Mucosa of gallbladder (tissue), 1 donor: ENCODE measurements at places on chromosomes 6 and 20. TPM values are rescaled to one million over a fixed set of nuclear protein-coding genes. Genes with fewer than 3 reads are reported as not detected.

GRCh38 chr6:132130626-132131298, 179.6 kb upstream of the CCN2 start:
- peak; percentile 23 for DNase-seq

The SLC22A16 gene
- not detected for total RNA-seq

The ILRUN gene
- 89.5 TPM for total RNA-seq

DNA sequence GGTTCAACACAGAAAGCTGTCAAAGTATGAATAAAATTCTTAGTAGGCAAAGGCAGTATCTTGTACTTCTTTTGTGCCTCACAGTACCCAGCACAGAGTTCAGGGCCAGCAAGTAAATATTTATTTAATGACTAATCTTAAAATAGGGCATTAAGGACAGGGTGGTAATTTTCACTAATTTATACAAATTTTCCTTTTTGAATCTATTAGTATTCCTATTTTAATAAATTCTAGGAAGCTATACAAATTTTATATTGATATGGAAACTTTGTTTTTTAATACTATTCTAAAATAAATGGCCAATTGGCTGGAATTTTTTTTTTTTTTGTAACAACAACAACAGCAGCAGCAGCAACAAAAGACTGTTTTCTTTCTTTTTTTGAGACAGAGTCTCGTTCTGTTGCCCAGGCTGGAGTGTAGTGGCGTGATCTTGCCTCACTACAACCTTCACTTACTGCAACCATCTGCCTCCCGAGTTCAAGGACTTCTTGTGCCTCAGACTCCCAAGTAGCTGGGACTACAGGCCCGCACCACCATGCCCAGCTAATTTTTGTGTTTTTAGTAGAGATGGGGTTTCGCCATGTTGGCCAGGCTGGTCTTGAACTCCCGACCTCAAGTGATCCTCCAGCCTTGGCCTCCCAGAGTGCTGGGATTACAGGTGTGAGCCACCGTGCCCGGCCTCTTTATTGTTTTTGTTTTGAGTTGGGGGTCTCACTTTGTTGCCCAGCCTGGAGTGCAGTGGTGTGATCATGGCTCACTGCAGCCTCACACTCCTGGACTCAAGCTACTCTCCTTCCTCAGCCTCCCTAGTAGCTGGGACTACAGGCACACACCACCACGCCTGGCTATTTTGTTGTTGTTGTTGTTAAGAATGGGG, 85.2 kb downstream of the FKBP5 start:
- no peak for DNase-seq

- DNase-seq, result no peak
Observed at GRCh38 chr6:161414180-161414579, 140.3 kb upstream of the AGPAT4 start.

DNA sequence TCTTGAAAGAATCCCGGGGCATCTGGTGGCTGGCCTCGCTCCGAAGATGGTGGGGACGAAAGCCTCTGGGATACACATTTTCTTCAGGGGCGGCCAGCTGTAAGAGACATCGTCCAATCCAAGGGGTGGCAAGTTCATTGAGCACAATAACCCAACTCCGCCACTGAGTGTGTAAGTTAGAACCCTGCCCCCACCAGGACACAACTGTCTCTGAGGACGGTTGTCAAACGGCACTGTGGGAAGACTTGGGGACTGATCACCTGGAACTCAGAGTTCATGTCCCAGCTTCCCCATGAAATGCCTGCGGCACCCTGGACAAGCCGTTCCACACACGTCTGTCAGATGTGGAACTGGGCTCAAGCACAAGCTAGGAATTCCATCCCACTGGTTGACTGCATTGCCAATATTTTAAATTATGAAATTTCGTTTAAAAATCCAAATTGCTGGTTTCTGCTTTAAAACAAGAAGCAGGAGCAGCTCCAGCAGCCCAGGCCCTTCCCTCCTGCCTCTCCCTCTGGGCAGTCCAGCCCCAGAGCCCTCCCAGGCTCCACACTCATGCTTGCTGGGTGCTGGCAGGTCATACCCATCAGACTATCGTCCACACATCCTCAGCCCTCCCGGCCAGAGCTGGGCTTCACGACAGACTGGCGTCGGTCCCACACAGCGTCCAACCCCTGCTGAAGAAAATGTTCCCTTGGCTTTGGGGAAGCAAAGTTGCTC, 80.9 kb upstream of the AFDN start:
- no peak for DNase-seq

The GRM1 gene
- not detected for total RNA-seq

- no peak for DNase-seq
Observed at GRCh38 chr6:38797391-38797790, 82.3 kb downstream of the DNAH8 start.

GRCh38 chr6:113004470-113005270, 657.5 kb downstream of the RFPL4B start:
- no peak for DNase-seq

DNA sequence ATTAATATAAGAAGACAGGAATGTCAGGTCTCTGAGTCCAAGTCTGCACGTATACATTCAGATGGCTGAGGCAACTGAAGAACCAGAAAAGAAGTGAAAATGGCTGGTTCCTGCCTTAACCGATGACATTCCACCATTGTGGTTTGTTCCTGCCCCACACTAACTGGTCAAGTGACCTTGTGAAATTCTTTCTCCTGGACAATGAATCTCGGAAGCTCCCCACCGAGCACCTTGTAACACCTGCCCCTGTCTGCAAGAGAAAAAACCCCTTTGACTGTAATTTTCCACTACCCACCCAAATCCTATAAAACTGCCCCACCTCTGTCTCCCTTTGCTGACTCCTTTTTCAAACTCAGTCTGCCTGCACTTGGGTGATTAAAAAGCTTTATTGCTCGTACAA, 140.4 kb downstream of the SYNE1 start:
- no peak for DNase-seq

The ARFGEF3 gene
- 17.6 TPM for total RNA-seq

The DEFB118 gene
- total RNA-seq, result not detected

The CCN6 gene
- total RNA-seq, result not detected

DNA sequence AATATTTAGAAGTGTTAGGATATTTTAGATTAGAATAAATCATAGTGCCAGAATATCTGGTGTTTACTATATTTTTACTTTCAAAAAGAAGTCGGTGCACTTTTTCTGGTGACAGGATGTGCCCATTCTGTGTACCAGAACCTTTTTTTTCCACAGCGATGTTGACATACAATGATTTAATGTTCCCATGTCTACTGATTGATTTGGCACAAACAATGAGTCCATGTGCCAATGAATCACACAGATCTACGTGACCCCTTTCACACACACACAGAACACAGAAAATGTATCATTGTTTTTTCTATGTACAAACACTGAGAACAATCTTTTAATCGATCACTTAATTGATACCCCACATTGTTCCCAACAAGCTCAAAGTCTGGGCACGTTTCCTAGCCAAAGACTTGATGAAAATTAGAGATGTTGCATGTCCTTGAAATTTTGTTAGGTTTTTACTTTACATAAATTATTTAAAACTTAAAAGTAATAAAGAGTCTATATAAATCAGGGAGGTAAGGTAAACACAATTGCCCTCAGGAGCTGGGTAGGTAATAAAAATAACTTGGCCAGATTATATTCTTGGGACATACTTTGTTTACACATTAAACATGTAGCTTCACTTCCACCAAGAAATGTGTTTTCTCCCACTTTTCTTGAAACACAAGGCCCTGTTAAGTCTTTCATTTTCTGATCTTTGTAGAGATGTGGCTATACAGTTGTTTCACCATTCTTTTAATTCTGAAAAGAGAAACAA, 36.4 kb upstream of the SOX4 start:
- peak; percentile 82 for DNase-seq

- DNase-seq, result no peak
Observed at GRCh38 chr20:48057251-48057650, 272.0 kb upstream of the SULF2 start.

DNA sequence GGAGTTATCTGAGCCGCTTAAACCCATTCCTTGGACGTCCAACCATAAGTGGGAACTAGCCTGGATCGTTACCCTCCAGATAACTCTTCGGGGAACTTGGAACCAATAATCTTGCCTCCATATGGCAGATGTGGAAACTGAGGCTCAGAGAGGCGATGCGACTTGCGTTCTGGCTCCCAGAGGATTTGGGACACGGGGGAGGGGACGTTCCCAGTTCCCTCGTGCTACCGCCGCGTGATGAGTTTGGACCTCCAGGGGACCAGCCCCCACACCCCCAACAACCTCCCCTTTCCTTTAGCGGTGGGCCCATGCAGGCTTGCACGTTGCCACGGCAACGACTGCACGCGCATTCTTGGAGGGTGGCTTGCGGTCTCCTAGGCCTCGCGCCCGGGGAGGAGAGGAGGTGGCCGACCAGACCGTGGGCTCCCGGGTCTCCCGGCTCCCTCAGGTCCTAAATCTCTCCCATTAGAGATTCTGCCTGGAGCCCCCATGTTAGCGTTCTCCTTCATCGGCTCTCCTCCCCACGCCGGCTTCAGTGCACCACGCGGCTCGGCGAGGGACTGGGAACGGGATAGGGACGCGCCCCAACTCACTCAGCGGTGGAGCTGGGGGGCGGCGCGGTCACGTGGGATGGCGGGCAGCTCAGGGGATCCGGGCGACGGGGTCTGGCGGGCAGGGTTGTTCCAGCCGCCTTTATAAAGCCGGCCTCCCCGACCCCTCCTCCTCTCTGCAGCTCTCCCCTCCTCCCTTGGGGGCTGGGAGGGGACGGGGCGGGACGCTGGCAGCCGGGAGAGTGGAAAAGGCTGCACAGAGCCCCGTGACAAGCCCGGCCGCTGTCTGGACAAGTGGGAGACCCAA, at the start of gene PLTP:
Gene PLTP (minus strand): TSS at position 670 of the 858 bp plus-strand sequence. CDS start 703 bp downstream, outside the sequence.
- peak; percentile 60 for DNase-seq

GRCh38 chr20:12594410-12595088, 414.2 kb upstream of the SPTLC3 start:
- DNase-seq, result no peak

- DNase-seq, result no peak
Observed at GRCh38 chr6:13613029-13613594, 2.0 kb upstream of the NOL7 start.

DNA sequence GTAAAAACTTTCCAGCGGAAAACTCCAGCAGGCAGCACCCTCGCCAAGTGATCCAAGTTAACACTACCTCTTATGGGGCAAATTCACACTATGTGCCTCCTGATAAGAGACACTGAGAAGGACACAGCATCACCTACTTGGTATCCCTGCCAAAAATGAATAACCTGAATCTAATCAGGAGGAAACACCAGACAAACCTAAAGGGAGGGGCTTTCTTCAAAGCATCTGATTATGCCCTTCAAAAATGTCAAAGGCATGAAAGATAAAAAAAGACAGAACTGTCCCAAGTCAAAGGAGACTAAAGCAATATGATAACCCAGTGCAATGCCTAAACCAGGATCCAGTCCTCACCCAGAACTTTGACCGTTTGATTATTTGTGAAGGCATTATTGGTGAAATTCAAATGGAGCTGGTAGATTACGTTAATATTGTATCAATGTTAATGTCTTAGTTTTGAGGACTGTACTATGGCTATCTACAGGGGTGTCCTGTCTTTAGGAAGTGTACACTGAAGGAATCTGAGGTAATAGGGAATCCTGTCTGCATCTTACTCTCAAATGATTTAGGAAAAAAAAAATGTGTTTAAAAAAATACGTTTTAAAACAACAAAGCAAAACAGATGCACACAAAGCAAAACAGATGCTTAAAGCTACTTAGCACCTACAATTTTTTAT, 8.3 kb downstream of the TBC1D7 start:
- no peak for DNase-seq

- DNase-seq, result no peak
Observed at GRCh38 chr6:149225946-149226345, 91.6 kb upstream of the TAB2 start.

The FAM83C gene
- total RNA-seq, result not detected

The BPI gene
- 0.72 TPM for total RNA-seq

The SPEF1 gene
- total RNA-seq, result 0.75 TPM

The IL17F gene
- total RNA-seq, result not detected

The ZBP1 gene
- total RNA-seq, result 1.3 TPM

The MPC1 gene
- total RNA-seq, result 45.9 TPM

The PPIL4 gene
- total RNA-seq, result 21.1 TPM

DNA sequence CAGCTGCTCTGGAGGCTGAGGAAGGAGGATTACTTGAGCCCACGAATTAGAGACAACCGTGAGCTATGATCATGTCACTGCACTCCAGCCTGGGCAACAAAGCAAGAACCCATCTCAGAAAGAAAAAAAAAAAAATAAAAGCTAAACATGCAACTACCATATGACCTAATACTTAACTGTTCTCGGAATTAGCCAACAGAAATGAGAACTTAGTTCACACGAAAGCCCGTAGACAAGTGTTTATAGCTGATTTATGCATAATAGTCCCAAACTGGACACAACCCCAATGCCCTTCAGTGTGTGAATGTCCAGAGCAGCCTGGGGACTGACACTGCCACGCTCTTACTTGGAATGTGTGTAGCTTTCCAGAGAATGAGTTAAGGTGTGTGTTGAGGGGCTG, 211.5 kb upstream of the PROKR2 start:
- no peak for DNase-seq

GRCh38 chr20:4134355-4134834, 119.0 kb upstream of the RNF24 start:
- DNase-seq, result no peak

DNA sequence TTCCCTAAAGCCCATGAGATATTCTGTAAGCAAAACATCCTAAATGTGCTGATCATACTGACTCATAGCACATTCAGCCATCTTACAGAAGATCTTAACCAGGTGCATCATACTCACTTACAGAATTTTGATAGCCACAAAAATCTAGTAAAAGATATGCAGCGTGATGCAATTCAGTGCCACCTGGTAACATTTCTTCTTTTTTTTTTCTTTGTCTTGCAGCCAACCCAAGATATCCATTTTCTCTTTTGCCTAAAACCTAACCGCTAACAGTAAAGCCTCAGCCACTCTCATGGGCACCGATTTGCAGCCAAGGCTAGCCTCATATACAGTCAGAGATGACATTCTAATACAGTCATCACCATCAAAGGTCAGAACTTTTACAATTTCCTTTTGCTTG, 293.3 kb downstream of the HACE1 start:
- DNase-seq, result no peak

- peak; percentile 3 for DNase-seq
Observed at GRCh38 chr20:2705931-2706645, 13.5 kb downstream of the EBF4 start.

GRCh38 chr20:46037036-46037435, 8.0 kb downstream of the SLC12A5 start:
- no peak for DNase-seq

The AVP gene
- total RNA-seq, result not detected

GRCh38 chr6:25311331-25311840, 32.2 kb downstream of the CARMIL1 start:
- DNase-seq, result peak; percentile 71

The ZNF133 gene
- 12.7 TPM for total RNA-seq

DNA sequence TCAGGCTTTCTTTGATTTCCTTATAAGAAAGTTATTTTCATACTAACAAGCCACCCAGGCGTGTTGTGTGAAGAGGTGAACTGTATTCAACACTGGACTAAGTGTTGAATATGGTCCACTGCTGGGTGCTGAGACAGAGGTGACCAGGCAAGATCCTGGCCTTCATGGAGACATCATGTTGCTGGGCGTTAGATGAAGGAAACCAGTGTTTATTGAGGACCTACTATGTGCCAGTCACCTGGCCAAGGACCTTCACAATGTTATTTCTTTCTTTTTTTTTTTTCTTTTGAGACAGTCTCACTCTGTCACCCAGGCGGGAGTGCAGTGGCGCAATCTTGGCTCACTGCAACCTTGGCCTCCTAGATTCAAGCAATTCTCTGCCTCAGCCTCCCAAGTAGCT, 1.9 kb upstream of the TREML1 start:
- no peak for DNase-seq

The MAP3K5 gene
- 15.9 TPM for total RNA-seq

The CST1 gene
- total RNA-seq, result 28.7 TPM

- no peak for DNase-seq
Observed at GRCh38 chr20:45087097-45087790, 13.7 kb downstream of the KCNS1 start.
